ENCODE measurements at places on chromosomes 1 and 21. TPM values are rescaled to one million over a fixed set of nuclear protein-coding genes. Genes with fewer than 3 reads are reported as not detected.

GRCh38 chr1:244860914-244861610 lies 3.3 kb downstream of the HNRNPU start:
- no peak for DNase-seq

DNA sequence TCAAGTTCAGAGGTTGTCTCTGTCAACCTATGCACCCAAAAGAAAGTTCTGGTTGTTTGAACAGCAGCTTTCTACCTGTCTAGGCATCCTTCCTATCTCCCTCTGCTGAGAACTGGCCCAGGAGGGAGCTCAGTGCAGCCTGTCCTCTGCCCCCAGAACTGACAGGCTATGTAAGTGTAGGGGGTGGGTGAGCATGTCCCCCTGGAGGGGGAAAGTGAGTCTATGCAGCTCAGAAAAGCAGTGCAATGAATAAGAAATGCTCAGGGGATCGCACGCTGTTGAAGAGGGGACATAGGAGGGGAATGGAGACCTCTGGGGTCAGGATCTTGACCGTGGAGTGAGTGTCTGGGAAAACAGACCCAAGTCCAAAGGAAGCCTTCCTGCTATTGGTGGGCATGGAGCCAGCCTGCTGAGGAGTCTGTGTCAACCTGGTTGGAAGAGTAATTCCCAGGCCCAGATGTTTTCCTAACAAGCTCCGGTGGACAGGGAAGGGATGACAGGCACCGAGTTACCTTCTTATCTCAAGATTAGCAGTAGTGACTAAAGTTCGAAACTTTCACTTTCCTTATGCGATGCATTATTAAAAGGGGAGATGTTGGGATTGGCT lies 26.1 kb upstream of the FHAD1 start:
- DNase-seq = no peak

Gene TMEM82
- total RNA-seq = not detected

Gene RPF1
- total RNA-seq = 26.0 TPM

Gene KCNN3
- total RNA-seq = 0.30 TPM

- DNase-seq = peak; percentile 88
Measured at GRCh38 chr1:16248603-16249516, 11.9 kb upstream of the CPLANE2 start.

DNA sequence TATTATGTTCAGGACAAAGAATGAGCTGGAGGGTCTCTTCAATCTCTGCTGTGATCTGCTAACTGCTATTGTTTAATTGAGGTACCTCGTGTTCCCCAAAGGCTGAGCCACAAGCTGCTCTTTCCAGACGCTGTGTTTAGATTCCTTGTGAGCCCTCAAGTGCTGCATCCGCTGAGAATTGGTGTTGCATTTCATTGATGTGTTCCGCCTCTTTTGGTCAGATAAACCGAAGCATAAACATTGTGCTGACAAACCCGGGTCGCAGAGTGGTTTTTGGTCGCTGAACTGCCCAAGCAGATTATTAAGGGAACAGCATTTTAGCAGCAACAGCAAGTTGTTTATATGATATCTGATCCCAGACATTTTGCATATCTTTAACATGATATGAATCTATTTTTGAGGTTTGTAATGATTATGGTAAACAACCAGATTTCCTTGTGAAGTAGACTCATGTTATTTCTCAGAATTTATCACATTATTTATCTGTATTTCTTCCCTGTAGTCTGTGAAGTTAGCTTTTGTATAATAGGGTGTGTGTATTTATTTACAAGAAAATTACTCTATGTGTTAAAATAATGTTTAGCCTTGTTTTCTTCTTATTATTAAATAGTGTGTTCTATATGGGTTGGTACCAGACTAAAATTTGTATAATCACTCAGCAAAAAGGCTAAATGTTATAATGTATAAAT lies 217.2 kb upstream of the C1orf105 start:
- no peak for DNase-seq

DNA sequence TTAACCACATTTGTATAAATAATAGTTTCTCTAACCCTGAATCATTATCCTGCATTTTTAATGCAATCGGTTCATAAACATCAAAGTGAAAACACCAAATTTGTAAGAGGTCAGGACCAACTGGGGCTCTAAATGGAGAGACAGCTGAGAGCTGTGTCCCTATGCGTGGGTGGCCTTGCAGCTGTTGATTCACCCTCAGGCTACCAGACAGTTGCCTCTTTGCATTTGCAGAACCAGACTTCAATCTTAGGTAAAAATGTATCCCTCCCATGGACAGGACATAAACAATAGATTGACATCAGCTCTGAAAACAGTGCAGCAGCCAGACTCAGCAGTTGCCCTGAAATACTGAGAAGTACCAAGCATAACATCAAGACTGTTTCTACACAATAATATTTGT lies 8.8 kb upstream of the TGFB2 start:
- no peak for DNase-seq

DNA sequence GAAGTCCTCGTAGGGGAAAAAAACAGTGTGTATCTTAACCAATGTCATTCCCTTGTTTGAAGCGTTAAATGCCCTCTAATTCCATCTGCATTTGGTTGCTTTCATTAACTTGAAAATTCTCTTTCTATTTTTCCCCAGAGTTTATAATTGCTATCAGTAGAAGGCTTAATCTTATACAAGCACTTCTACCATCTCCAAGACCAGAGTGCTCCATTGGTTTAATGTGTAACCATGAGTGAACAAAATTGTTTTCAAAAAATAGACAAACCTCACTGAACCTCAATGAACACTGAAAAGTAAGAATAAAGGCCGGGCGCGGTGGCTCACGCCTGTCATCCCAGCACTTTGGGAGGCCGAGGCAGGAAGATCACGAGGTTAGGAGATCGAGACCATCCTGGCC lies 141.3 kb downstream of the RGS7 start:
- no peak for DNase-seq

Gene DAB1
- 0.17 TPM for total RNA-seq

DNA sequence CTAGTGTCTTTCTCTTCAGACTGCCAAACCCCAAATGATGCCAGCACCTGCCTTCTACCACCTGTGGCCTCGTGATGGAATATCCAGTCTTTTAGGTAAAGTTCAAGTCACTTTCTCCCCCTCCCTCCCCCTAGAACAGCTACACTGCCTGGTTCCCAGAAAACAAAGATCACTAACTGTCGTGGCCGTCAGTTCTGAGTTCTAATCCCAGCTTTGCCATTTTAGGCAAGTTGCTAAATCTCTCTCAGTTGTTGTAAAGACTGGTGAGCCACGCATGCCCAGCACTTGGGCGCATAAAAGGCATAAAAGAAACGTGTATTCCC lies 648 bp upstream of the TRAPPC3 start:
- DNase-seq = no peak

Gene CACHD1
- 10.5 TPM for total RNA-seq

Gene NTRK1
- 0.32 TPM for total RNA-seq

- DNase-seq = no peak
Measured at GRCh38 chr1:157199421-157199755, 61.2 kb upstream of the ETV3 start.

DNA sequence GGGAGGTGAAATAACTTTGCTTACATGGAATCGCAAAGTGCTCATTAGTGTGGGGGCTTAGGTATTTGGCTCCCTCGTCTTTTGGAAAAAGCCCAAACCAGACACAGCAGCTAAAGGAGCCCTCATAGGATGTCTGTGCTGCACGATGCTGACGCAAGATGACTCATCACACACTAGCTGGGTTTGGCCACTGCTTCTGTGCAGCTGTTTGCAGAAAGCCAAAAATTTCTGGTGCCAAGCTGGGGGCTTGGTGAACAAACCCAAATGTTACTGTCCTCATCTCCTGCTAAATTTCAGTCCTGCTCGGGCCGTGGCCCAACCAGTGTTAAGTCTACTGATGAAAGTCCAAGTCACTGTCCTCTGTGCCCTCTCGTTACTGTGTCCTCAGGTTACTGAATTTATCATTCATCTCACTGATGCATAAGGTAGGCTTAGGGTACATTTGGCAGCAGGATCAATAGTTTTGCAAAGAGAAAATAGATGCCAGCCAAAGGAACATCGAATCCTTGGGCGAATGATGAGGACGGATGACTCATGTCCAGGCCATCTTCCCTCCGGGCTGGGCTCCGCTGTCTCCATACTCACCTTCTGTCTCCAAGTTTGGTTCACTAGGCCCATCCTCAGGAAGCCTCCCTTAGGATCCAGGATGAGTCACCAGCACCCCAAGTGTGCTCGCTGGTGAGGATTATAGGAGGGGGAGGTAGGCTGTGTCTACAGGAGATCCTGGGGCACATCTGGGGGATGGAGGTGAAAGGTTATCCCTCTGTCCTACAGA lies 177.7 kb downstream of the ADSS2 start:
- DNase-seq = no peak

DNA sequence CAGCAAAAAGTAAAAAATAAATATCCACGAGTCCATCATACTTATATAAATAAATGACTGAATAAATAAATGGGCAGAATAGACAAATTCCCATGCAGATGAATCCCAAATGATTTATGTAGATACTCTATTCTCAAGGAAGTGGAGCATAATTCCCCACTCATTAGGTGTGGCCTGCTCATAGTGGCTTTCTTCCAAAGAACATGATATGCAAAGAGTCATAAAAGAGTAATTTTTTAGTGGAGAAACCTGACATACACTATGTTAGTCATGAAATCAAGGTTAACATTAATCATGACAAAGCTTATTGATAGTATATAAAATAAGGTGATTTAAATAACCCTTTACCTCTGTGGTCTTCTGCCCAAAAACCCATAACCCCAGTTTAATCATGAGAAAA lies 298.9 kb downstream of the DPYD start:
- no peak for DNase-seq

Gene ZNF124
- total RNA-seq = 12.6 TPM

DNA sequence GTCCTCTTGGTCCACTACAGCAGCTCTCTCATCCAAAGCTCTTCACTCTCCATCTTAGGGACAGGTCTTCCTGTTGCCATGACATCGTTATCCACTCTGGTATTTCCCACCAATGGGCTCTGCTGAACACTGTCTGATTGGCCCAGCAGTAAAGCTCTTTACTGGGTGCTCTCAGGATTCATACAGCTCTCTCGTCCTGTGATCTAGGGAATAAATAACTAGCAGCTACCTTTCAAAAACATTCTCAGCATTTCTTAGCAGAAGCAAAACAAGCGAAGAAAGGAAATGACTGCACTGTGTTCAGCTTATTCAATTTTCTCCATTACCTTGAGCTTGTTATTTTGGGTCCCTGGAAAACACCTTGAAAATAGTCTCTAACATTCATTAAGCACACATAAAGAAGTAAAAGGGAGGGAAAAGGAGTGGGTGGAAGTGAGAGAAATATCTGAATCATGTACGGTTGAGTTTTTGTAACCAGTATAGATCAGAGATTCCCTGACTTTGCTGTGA lies 163.4 kb upstream of the SGIP1 start:
- DNase-seq = no peak

DNA sequence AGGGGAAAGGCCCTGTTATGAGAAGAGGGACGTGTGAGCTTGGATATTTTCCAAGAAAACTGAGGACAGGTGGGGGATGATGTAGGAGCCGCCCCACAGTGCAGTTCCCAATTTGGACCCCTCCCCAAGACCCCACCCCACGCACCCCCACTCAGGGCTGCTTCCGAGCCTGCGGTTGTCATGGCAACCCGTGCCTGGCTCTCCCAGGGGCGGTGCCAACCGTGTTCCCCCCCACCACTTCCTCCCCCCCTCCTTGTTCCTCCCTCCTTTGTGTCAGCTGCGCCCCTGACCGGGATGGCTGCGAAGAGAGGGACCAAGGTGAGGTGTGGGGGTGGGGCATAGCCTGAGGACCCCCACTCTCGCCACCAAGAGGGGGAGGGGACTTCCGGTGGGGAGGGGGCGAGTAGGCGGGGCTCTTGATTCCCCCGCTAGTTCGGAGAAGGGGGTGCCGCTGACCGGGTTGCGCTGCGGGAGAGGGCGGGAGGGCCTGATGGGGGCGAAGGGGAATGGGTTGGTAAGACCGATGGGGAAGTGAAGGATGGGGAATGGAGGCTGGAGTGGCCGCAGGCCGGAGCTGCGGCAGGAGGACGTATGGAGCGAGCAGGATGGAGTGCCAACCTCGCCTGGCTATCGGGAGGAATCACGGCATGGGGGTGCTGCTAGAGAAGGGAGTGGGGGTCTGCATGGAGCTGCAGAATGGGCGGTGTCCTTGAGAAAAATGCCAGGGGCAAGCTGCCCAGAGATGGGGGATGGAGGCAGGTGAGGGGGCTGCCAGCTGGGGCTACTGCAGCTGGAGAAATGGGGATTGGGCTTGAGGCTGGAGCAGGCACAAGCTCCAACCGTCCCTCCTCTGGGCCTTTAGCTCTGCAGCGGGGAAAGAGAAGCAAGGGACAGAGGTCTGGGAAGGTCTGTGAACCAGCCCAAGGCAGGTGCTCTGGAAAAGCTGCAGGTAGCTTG lies 953 bp downstream of the TRIM46 start:
- peak; percentile 76 for DNase-seq

Gene CLCA1
- not detected for total RNA-seq

Gene LCE3D
- 27.1 TPM for total RNA-seq

- no peak for DNase-seq
Measured at GRCh38 chr1:36236302-36236701, 12.1 kb downstream of the THRAP3 start.

DNA sequence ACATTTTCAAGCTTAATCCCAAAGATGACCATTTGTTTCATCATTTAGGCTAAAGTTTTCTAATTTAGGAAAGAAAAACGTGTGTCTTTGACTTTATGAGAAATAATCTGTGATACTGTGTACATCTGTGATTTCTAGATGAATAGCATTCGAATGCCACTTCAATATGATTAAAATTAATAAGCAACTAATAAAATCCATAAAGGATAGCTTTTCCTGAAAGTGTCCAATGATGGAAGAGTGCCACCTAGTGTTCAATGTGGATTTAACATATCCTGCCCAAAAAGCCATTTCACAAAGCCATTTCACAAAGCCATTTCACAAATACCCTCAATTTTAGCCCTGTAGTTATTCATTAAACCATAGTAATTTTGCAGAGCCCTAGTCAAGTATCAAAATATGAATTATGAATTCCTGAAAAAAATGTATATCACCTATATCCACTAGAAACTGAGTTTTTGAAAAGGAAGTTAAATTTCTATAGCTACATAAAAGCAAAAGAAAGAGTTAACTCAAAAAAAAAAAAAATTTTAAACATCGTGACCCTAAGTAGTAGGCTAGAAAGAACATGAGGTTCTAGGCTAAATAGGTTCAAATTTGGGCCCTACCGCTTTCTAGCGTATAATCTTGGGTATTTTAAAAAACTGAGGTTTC lies 19.1 kb downstream of the NME7 start:
- DNase-seq = no peak

All from suprapubic skin (tissue), 4 donors.